ENCODE measurements at places on chromosomes 16 and 17. TPM values are rescaled to one million over a fixed set of nuclear protein-coding genes. Genes with fewer than 3 reads are reported as not detected.

DNA sequence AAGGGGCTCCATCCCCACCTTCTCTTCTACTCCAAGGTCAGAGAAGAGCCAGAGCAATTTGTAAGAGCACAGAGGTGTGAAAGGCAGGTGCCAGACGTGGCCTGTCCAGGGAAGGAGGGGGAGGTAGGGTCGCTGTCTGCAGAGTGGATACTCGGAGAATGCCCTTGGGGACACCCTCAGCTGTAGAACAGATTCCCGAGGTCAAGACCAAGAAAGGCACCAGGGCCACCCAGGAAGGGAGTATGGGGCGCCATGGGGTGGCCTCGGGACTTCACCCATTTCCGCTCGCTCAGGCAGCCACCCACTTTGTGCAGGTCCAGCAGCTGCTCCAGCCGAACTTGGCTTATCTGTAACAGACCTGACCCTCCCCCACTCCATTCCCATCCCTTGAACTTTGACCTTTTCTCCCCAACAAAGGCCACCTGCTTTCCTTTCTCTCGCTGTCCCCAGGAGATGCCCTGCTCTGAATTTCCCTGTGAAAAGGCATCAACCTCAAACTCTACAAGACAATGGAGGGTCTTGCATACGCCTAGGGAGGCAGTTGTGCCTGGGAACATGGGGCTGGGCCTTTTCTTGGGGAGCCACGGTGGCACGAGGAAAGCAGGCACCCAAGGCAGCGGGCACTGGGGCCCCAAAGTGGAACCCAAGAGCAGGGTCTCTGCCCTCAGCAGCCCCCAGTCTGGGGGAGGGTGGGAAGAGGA lies 11.3 kb upstream of the AXIN2 start:
- no peak for DNase-seq

GRCh38 chr16:49112754-49113153 lies 168.9 kb downstream of the CBLN1 start:
- DNase-seq = no peak

DNA sequence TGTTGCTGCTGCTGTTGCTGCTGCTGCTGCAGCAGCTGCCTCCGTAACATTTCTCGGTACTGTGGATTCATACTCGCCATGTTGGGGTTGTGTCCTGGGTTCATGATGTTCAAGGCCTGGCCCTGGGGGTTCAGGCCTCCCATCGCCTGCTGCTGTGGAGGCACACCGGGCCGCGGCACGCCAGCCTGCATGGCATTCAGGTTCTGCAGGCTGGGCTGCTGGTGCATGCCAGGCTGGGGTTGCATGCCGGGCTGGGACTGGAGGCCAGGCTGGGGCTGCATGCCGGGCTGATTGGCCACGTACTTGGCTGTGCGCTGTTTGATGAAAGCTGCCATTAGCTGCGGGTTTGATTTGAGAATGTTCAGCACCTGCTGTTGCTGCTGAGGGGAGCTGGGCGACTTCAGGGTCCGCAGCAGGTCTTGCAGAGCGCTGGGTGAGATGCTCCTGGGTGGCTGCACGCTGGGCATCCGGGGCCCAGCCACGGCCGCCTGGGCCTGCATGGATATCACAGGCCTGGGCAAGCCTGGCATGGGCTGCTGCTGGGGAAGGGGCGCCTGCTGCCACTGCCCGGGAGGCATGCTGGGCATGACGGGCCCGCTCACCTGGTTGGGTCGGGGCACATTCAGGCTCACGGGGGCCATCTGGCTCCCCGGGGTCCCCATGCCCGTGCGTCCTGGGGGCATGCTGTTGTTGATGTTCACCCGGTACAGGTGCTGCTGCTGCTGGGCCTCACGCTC lies 11.3 kb upstream of the TRAP1 start:
- no peak for DNase-seq

DNA sequence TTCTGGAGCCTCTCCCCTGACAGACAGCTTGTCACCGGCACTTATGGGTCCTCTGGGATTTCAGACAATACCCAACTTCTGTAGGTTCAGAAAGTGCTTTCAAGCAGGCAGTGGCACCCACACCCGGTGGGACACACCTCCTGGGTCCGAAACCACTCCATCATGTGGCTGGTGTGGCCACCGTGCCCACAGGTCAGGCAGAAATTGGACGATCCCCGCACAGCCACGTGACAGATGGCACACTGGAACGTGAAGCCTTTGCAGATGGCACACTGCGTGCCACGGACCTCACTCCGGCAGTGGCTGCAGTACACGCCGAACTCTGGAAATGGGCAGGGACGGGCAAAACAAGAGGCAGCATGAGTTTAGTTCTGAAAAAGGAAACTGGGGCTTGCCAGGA lies 99.5 kb upstream of the FA2H start:
- no peak for DNase-seq

DNA sequence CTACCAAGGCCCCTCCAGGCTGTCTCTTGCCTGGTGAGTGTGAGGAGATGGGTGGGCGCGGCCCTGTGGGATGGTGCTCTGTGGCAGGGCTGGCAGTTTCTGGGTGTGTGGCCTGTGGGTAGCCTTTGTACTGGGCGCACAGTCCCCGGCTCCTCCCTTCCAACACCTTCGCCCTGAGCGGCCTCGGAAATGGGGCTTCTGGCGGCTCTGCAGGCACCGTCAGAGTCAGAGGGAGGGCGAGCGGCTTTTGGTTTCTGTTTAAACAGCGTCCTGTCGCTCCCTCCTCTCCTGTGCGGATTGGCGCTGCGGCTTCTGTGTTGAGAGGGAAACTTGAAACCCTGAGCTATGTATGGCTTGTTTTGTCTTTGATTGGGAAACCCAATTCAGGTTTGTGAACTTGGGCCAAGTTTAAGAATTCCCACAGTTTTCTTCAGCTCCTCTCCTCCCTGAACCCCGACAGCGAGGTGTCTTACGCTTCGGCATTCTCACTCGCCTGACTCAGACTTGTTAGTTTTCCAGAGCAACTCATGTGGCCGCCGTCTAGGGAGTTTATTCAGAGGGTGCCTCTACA lies 8.3 kb upstream of the ZNF750 start:
- DNase-seq = no peak

GRCh38 chr17:7084088-7084487 lies 4.0 kb upstream of the CLEC10A start:
- DNase-seq = no peak

Gene SCNN1B
- total RNA-seq = not detected

Gene RBFOX1
- total RNA-seq = not detected

Gene TPPP3
- 0.71 TPM for total RNA-seq
